ENCODE measurements at places on chromosomes 16 and 17. TPM values are rescaled to one million over a fixed set of nuclear protein-coding genes. Genes with fewer than 3 reads are reported as not detected.

DOC2A gene
- total RNA-seq: 6.9 TPM

PRAC1 gene
- not detected for total RNA-seq

CLEC3A gene
- 3.5 TPM for total RNA-seq

- peaks cover 52% of the 10 kb centered on the region for H3K4me1 ChIP-seq
- no peaks in the 10 kb centered on the region for H3K27me3 ChIP-seq
- H3K36me3 ChIP-seq: no peaks in the 10 kb centered on the region
- peak within 1 kb of the TSS; percentile 88 for H3K4me3 ChIP-seq
Measured at GRCh38 chr16:10942352-10943063, at the start of gene DEXI. DEXI (minus strand) TSS chr16:10942468; CDS start chr16:10942005, 463 bp downstream.

- no peak overlapping the region for H3K4me3 ChIP-seq
- DNase-seq: no peak
- H3K27me3 ChIP-seq: no peaks in the 10 kb centered on the region
- no peaks in the 10 kb centered on the region for H3K4me1 ChIP-seq
- no peaks in the 10 kb centered on the region for H3K36me3 ChIP-seq
Measured at GRCh38 chr17:16928406-16929034, 43.4 kb downstream of the TNFRSF13B start.

GRCh38 chr17:35448899-35449227, 297 bp upstream of the SLFN13 start:
- peaks cover 39% of the 10 kb centered on the region for H3K27me3 ChIP-seq
- no peaks in the 10 kb centered on the region for H3K36me3 ChIP-seq
- no peak overlapping the region for H3K27ac ChIP-seq
- no peak for DNase-seq

DNA sequence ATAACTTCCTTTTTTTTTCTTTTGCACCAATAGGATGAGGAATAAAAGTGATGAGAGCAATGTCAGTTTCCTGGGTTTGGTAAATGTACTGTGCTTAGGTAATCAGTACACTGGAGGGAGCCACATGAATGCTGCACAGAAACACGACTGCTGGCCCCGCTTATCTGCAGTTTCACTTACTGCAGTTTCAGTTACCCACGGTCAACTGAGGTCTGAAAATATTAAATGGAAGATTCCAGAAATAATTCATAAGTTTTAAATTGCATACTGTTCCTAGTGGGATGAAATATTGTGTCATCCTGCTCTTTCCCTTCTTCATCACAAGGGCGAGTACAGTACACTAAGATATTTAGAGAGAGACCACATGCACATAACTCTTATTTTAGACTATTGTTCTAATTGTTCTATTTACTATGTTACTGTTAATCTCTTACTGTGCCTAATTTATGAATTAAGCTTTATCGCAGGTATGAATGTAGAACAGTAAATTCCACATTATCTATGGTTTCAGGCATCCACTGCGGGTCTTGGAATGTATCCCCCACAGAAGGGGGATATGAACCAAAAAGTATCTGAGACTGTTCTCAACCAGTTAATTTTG, 6.4 kb upstream of the LGALS3BP start:
- peak; percentile 69 for DNase-seq
- peak overlapping the region; percentile 68 for H3K27ac ChIP-seq
- no peaks in the 10 kb centered on the region for H3K36me3 ChIP-seq
- H3K4me3 ChIP-seq: no peak overlapping the region
- no peaks in the 10 kb centered on the region for H3K27me3 ChIP-seq

- no peak for DNase-seq
- H3K4me3 ChIP-seq: no peak overlapping the region
- no peak overlapping the region for H3K27ac ChIP-seq
- H3K4me1 ChIP-seq: no peaks in the 10 kb centered on the region
- H3K27me3 ChIP-seq: no peaks in the 10 kb centered on the region
Measured at GRCh38 chr17:50388728-50389127, 8.6 kb downstream of the LRRC59 start.

- H3K4me1 ChIP-seq: peaks cover 11% of the 10 kb centered on the region
- no peaks in the 10 kb centered on the region for H3K27me3 ChIP-seq
- no peak overlapping the region for H3K27ac ChIP-seq
- no peak overlapping the region for H3K4me3 ChIP-seq
- DNase-seq: no peak
Measured at GRCh38 chr17:78965491-78965924, 14.2 kb downstream of the LGALS3BP start.

DNA sequence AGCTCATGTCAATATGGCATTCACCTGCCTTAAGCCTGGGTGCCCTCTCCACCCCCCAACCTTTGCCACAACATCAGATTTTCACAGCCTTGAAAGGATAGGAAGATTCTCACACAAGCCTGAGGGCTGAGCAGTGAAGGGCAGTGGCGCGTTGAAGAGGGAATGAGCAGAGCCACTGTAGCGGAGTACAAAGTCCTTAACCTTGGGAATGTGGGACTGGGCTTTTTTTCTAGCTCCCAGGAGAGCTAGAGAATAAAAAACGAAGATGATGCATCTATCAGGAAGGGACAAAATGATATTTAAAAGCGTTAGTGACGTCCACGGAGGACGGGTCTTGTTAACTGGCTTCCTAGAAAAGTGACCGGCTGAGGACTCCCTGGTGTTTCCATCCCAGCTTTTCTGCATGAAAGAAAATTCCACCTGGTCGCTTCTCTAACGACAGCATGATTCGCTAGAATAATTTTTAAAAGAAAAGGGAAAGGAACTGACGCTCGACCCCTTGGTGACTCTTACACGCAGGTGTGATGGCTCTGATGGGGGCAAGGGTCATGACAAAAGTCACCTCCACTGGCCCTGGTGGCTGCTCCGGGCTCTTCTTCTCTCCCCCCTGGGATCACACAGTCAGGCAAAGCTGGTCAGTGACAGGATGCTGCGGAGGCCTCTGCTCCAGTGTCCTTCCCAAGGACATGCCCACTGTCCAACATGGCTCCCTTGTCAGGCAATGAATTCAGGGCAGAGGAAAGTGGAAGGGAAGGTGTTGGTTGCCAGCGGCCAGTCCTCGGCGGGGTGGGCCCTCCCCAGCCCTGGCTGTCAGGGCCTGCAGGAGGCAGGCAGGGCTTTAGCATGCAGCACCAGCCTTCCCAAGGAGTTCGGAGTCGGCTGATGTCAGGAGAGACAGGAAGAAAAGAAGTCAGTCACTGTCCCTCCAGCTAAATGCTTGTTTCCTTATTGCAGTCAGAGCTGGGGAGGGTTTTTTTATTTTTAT, 58.4 kb upstream of the IRX3 start:
- H3K27me3 ChIP-seq: no peaks in the 10 kb centered on the region
- DNase-seq: no peak
- no peak overlapping the region for H3K4me3 ChIP-seq
- H3K27ac ChIP-seq: no peak overlapping the region
- H3K4me1 ChIP-seq: no peaks in the 10 kb centered on the region

GRCh38 chr16:2250652-2251295, 613 bp downstream of the ECI1 start:
- peak overlapping the region; percentile 91 for H3K27ac ChIP-seq
- no peaks in the 10 kb centered on the region for H3K27me3 ChIP-seq
- H3K4me3 ChIP-seq: peak overlapping the region; percentile 66
- DNase-seq: no peak
- H3K4me1 ChIP-seq: peaks cover 14% of the 10 kb centered on the region

- no peak overlapping the region for H3K4me3 ChIP-seq
- no peak overlapping the region for H3K27ac ChIP-seq
- no peak for DNase-seq
Measured at GRCh38 chr16:69056421-69056820, 49.0 kb upstream of the HAS3 start.

- H3K27ac ChIP-seq: no peak overlapping the region
- DNase-seq: no peak
- H3K27me3 ChIP-seq: no peaks in the 10 kb centered on the region
- H3K4me3 ChIP-seq: no peak overlapping the region
- no peaks in the 10 kb centered on the region for H3K36me3 ChIP-seq
- no peaks in the 10 kb centered on the region for H3K4me1 ChIP-seq
Measured at GRCh38 chr17:35870906-35871819, 2.5 kb upstream of the HEATR9 start.
